ENCODE measurements at places on chromosomes 12 and 14.

GRCh38 chr12:26197832-26198231, 2.5 kb downstream of the SSPN start:
- no peak for DNase-seq

DNA sequence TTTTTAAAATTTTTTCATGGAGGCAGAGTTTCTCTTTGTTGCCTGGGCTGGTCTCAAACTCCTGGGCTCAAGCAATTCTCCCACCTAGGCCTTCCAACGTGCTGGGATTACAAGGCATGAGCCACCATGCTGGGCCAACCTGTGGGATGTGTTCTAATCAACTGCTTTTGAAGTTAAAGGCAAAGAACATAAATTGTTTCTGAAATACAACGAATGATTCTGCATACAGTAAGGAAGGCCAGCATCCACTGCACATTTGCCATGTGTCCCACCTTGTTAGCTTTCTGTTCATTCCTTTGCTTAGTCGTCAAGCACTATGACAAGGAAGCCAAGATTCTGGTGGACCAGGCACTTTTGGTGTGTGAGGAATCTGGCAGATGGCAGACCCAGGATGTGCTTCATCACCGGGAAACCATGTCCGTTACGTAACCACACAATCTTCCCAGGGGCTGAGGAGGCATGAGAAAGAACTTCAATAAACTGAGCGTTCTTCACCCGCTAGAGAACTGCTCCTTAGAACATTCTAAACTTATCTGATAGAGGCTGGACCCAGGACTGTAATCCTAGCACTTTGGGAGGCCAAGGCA, 24.5 kb downstream of the MOK start:
- no peak for DNase-seq

- DNase-seq: no peak
Observed at GRCh38 chr14:87076146-87076545, 916.8 kb downstream of the GALC start.

GRCh38 chr14:68199554-68200151, 380.1 kb downstream of the RAD51B start:
- DNase-seq: no peak

DNA sequence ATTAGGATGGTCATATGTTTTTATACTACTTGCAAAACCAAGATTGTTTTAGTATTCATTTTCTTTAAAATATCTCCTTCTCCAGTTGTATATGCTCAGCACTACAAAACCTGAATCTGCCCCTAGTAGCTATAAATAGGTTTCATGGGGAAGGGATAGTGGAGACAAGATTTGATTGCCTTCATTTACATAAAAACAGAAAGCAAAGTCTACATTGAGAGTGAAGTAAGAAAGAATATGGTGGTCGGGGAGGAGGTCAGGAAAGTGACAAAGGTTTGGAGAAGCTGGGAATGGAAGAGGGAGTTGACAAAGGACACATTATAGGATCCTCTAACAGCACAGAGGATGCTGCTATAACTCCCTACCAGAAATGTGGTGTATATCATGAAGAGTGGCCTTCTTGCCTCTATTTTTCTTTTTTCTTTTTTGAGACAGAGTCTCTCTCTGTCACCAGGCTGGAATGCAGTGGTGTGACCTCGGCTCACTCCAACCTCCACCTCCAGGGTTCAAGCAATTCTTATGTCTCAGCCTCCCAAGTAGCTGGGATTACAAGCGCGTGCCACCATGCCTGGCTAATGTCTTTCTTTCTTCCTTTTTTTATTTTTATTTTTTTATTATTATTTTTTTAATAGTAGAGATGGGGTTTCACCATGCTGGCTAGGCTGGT, 6.6 kb upstream of the LRP6 start:
- DNase-seq: no peak

DNA sequence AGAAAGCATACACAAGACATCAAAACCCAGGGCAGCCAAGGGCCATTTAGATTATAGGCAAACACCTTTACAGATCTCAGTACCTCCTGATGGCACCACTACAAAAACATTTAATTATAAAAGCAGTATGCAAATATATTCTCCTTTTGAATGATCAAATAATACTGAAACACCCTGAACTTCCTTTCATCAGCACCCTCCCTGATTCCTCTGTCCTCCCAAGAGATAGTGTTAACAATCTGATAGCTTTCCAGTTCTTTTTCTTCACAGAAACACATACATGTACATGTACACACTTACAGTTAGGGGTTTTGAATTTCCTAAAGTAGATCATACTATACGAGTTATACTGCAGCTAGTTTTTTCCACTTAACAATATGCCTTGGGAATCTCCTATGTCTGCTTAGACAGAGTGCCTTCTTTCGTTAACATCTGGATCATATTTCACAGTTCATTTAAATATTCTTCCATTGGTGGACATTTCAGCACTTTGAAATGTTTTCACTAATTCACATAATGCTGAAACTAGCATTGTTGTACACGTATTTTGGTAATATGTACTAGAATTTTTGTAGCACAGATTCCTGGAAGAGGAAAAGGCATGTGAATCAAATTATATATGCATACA, 35.2 kb downstream of the TDG start:
- DNase-seq: no peak

- DNase-seq: no peak
Observed at GRCh38 chr14:99430491-99430890, 50.2 kb downstream of the SETD3 start.

DNA sequence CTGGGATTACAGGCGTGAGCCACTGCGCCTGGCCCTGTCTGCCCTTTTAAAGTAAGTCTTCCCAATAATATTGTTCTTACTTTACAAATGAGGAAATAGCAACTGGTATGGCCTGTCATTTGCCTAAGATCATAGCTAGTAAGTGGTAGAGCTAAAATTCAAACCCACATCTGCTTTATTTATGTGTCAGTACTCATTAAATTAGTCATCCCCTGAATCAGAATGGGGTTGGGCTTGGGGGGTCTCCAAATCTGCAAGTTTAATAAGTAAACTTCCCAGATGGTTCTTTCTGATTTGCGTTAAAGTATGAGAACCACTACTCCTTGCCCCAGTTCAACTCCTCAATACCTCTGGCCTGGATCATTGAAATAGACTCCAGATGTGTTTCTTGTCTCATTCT, 96.2 kb downstream of the FAR2 start:
- no peak for DNase-seq

DNA sequence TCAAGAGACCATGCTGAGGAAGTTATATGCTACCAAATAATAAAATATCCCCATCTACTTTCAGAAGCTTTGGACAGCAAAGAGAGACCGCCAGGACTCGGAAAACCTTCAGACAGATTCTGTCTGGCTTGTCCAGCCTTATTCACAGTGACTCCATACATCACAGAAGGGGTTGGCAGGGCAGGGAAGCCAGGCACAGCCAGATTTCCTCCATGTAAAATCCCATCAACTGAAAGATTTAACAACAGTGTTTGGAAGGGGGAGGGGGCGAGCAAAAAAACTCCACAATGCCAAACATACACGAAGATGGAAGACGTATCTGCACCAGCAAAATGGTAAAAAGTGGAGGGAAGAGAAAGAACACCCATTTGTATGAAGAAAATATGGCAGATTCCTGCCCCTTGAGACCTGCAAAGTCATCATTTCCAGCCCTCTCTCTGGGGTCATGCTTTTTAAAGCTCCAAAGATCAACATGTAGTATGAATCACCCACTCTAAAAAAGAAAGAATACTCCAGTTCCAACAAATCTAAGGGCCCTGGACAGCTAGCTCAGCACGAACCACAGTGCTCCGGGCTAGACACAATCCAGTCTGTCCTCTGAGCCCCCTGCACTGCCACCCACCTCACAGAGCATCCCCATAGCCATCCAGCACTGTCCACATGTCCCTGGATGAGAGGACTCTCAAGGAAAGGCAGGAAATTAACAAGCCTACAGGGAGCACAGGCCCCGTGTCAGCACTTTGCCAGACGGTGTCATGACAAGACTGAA, 116.4 kb downstream of the DICER1 start:
- DNase-seq: no peak

- DNase-seq: peak; percentile 71
Observed at GRCh38 chr12:100199347-100200149, 1.1 kb upstream of the ACTR6 start.

- DNase-seq: no peak
Observed at GRCh38 chr12:130827432-130827831, 11.6 kb downstream of the STX2 start.

GRCh38 chr14:81751198-81751597, 217.5 kb upstream of the SEL1L start:
- no peak for DNase-seq

GRCh38 chr14:80465546-80466220, 254.4 kb upstream of the DIO2 start:
- DNase-seq: no peak

DNA sequence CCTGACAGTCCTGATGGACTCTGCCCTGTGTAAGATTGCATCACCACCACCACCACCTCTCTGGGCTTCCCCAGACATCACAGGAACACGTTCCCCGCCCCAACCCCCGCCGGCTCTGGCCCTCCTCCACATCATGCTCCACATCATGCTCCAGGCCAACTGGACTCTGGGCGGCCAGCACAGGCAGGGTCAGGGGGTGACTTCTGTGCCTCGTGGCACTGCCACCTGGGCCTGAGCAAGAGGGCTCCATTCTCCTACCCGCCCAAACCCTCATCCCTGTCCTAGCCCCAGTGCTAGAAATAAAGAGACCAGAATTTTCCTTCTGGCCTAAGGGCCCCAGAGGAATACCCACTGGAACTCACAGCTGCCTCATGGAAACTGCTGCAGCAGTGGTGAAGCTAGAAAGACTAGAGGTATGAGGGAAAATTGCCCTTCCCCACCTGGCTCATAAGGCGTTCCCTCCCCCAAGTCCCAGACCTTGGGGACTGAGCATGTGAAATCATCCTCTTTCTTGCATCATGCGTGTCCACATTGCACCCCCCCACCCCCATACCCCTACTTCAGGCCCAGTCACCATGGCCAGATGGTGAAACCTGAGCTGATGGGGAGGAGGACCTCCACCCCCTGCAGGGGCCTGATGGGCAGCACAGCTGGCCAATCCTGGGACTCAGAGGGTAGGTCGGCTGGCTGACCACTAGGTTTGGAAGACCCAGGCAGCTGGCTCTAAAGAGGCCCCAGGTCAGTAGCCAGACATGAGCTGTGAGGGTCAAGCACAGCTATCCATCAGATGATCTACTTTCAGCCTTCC, at the start of gene INHBE:
TSS of gene INHBE (plus strand) at position 742 of the 808 bp plus-strand sequence. CDS start 230 bp downstream, outside the sequence.
- DNase-seq: no peak

DNA sequence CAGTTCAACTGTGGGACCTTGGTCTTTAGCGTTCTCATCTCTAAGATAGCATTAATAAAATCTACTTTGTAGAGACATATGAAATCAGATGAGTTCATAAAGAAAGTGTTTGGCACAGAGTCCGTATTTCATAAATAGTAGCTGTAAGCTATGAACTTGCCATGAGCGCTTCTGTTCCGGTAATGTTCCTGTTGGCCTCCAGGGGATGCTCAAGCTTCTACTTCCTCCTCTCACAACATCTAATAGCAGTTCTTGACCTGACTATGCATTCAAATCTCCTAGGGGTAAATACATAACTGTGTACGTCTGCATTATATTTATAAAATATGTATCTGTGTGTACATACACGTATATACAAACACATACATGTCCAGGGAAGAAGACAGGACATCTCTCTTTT, 288.2 kb upstream of the TMPO start:
- DNase-seq: no peak

DNA sequence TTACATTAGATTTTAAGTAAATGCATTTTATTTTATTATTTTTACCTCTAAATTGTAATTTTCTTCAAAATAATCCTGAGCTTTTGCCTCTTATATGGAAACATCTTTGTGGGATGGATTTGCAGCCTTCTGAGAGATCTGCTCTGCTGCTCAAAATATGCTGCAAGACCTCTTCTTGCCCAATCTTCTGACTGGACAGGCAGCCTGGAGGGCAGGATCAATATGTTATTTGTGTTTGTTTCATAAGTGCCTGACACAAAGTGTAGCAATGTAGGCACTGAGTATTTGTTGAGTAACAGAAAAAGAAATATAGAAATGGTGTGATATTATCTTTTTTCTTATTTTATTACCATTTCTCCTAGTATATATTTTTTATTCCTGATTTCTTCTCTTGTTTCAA, 1106.9 kb downstream of the TMTC2 start:
- DNase-seq: no peak

- no peak for DNase-seq
Observed at GRCh38 chr14:32722631-32723183, 216.0 kb upstream of the NPAS3 start.

GRCh38 chr14:23421594-23421993, 13.5 kb upstream of the MYH6 start:
- DNase-seq: no peak

GRCh38 chr14:83151571-83151970, 1617.9 kb upstream of the SEL1L start:
- DNase-seq: no peak

- peak; percentile 53 for DNase-seq
Observed at GRCh38 chr14:77120771-77121743, 20.5 kb downstream of the ZDHHC22 start.

- no peak for DNase-seq
Observed at GRCh38 chr12:11882301-11883019, 188.3 kb upstream of the BCL2L14 start.

- DNase-seq: no peak
Observed at GRCh38 chr12:3622822-3623690, 129.9 kb downstream of the CRACR2A start.

- DNase-seq: no peak
Observed at GRCh38 chr12:101045486-101046464, 164.3 kb downstream of the SLC5A8 start.

DNA sequence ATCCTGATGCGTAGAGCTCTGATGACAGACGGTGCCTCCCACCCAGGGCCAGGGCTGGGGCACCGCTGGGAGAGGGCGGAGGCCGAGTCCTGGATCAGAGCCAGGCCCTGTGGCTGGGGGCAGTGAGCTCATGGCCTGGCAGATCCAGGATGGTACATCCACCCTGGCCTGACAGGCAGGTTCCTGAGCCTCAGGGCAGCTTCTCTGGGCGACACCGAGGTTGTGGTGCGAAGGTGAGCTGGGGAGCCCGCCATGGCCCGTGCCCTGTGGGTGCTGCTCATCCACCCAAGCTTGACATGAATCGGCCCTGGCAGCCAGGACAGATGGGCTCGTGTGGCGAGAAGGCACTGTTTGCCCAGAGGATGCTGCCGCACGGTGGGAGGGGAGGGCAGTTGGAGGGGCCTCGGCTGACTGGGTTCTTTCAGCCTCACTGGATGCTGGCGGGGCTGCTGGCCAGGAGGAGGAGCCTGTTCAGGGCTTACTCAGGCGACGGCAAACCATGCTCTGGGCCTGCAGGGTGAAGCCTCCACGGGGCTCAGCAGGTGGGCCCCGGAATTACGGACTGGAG, 16.6 kb downstream of the LRTM2 start:
- no peak for DNase-seq

GRCh38 chr12:50073206-50073605, 11.9 kb upstream of the SMARCD1 start:
- DNase-seq: no peak

- DNase-seq: no peak
Observed at GRCh38 chr12:83016991-83017390, 330.3 kb downstream of the TMTC2 start.

GRCh38 chr14:68598621-68599447, 194.0 kb downstream of the ZFP36L1 start:
- no peak for DNase-seq
